Activated CD4-positive, alpha-beta T cell treated with anti-CD3 and anti-CD28 coated beads for 24 hours (primary cell): ENCODE measurements at places on chromosomes 12 and 14.

GRCh38 chr14:68312884-68313610, 479.8 kb downstream of the ZFP36L1 start:
- DNase-seq, result peak; percentile 17

GRCh38 chr12:47053961-47054360, 25.5 kb upstream of the PCED1B start:
- no peak for DNase-seq

DNA sequence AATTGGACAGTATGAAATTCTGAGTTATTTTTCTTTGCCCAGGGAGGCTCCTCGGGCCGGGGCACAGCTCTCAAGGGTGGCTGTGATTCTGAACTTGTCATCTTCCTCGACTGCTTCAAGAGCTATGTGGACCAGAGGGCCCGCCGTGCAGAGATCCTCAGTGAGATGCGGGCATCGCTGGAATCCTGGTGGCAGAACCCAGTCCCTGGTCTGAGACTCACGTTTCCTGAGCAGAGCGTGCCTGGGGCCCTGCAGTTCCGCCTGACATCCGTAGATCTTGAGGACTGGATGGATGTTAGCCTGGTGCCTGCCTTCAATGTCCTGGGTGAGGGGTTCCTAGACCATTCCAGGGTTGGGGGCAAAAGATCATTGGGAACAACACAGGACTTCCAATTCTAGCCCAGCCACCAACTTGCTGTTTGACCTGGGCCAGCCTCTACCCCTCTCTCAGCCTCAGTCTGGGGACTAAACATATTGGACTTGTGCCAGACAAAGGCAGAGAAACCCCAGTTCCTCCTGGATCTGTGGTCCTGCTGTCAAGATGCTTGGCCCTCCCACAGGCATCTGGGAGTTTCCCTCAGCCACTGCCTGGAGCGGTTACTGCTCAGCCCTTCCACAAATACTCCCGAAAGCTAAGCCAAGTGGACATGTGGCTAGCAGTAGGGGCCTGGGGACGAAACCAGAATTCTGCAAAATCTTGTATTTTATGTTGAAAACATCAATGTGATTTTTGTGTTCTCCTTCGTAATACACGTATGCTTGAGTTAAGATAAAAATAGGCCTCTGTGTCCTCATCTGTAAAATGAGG, 3.5 kb downstream of the OAS3 start:
- no peak for DNase-seq

GRCh38 chr12:66438601-66439000, 136.3 kb downstream of the HELB start:
- DNase-seq, result no peak

DNA sequence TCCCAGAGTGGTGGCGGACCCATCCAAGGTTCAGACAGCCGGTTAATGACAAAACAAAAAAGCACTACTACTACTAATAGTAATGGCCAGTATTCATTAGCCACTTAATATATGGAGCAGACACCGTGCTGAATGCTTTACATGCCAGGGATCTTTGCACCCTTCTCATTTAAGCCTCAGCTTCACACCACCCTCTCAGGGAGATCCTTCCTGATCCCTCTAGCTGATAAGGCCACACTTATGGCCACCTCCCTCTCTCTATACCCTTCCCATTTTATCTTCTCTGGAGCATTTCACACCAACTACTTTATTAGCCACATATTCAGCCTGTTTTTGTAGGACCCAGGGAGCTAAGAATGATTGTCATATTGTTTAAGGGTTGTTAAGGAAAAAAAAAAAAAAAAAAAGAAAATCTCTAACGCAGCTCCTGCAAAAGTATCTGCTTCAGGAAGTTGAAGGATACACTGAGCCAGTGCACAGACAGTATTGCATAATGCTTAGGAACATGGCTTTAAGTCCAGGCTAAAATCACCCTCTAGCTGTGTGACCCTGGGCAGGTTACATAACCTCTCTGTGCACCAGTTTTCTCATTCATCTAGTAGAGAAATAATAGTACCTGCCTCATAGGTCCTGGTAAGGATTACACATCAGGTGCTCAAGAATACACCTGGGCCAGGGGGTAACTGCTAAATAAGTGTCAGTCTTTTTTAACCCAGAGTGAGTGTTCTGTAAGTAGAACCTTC, 29.4 kb downstream of the NUAK1 start:
- DNase-seq, result no peak
